ENCODE measurements at places on chromosomes 4 and X.

- no peak for DNase-seq
Observed at GRCh38 chr4:36446275-36446674, 164.9 kb downstream of the DTHD1 start.

GRCh38 chrX:72478853-72479252, 93.8 kb downstream of the HDAC8 start:
- DNase-seq, result no peak

GRCh38 chr4:152340818-152341217, 195.1 kb downstream of the FBXW7 start:
- DNase-seq, result no peak

DNA sequence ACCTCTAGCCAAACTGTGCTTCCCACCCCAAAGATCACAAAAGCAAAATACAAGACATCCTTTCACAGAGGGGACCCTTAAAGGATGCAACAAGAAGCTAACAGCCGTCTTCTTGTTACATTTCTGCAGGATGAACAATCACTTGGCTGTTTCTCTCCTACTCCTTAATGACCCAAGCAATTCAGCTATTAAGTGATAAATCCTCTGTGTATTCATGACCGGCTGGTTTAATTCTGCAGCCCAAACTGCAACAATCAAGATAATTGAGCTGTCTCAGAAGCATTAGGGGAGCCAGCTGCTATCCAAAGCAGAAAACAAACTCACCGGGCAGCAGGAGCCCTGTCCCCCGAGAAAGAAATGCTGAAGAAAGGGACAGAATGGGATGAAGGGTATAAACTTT, 85.9 kb upstream of the ACSL4 start:
- DNase-seq, result no peak

DNA sequence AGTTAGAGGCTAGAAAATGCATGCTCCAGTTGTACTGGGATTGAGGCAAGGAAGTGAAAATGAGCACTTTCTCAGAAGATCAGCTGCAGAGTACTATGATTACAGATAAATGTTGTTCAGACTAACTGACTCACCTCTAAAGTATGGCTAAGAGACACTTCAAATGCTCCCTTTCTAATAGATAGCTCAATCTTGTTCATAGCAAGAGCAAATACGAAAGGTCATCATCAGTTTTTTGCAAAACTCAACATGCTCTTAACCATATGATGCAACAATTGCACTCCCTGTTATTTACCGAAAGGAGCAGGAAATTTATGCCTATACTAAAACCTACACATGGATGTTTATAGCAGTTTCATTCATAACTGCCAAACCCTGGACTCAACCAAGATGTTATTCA, 838.4 kb upstream of the INTU start:
- DNase-seq, result no peak

- DNase-seq, result no peak
Observed at GRCh38 chr4:187270154-187270553, 546.5 kb upstream of the FAT1 start.
